ENCODE measurements at places on chromosomes 16 and 17.

- no peak for DNase-seq
These were observed 59.7 kb downstream of the HLF start for GRCh38 chr17:55324296-55324978.

GRCh38 chr17:8888704-8889302 is 21.3 kb upstream of the PIK3R6 start:
- DNase-seq, result no peak

GRCh38 chr17:27577884-27578717 is 52.9 kb upstream of the LGALS9 start:
- DNase-seq, result peak; percentile 29

DNA sequence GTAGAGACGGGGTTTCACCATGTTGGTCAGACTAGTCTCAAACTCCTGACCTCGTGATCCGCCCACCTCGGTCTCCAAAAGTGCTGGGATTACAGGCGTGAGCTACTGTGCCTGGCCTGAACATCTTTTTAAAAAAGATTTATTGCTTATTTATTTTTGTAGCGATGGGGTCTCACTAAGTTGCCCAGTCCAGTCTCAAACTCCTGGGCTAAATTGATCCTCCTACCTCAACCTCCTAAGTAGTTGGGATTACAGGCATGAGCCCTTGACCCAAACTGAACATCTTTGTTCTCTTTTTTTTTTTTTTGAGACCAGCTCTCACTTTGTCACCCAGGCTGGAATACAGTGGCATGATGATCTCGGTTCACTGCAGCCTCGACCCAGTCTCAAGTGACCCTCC is 27.5 kb downstream of the DDX19A start:
- DNase-seq, result no peak

DNA sequence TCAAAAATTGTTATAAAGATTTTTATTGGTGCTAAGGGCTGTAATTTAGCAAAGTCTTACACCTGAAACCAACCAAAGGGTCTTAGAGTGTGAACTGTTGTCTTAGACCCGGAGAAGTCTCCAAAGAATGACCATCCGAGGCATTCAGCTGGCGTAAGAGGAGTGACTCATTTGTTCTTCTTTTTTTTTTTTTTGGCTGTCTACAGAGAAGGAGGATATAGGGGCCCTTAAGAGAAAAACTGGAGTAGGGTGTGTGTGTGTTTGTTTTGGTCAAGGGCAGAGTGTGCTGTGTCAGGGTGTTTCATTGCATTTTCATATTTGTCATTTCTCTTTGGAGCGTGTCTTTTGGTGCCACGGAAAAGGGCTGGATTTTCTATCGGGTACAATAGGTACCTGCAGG is 508.0 kb downstream of the WWOX start:
- no peak for DNase-seq

GRCh38 chr16:74892574-74893461 is 92.1 kb downstream of the WDR59 start:
- DNase-seq, result peak; percentile 34

DNA sequence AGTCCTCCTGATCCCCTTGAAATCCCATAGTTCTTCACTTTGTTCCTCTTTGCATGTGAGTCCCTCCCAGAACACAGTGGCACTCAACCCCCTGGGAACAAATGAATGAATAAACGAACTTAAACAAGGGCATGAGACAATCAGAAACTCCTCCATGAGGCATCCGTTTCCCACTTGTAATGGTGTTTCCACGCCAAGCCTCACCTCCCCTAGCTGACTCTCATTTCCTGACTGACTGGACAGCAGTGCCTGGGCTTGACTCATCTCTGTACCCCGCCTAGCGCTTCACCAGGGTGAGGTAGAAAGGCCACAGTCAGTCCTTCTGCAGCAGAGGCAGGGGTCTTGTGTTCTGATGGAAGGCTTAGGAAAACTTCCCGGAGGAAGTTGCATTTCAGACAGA is 14.2 kb downstream of the KIF1C start:
- peak; percentile 66 for DNase-seq

DNA sequence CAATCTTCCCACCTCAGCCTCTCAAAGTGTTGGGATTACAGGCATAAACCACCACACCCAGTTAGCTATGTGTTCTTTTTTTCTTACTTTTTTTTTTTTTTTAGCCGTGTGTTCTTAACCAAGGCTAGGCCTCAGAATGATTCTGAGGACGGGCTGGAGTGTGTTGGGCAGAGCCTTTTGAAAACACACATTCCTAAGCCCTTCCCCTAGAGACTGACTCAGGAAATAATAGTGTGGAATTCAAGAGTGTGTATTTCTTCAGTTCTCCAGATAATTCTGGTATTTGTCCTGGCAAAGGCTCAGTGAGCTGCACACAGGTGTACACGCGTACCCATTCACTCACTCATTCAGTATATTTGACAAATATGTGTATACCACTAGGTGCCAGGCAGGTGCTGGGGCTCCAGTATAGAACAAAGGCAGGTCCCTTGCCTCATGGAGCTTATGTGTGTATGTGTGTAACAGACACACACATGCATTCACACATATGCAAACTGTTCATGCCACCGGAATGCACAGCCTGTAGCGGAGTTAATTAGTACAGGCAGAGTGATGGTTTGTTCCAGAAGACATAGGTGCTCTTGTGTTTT is 19.4 kb upstream of the NFATC3 start:
- DNase-seq, result no peak

DNA sequence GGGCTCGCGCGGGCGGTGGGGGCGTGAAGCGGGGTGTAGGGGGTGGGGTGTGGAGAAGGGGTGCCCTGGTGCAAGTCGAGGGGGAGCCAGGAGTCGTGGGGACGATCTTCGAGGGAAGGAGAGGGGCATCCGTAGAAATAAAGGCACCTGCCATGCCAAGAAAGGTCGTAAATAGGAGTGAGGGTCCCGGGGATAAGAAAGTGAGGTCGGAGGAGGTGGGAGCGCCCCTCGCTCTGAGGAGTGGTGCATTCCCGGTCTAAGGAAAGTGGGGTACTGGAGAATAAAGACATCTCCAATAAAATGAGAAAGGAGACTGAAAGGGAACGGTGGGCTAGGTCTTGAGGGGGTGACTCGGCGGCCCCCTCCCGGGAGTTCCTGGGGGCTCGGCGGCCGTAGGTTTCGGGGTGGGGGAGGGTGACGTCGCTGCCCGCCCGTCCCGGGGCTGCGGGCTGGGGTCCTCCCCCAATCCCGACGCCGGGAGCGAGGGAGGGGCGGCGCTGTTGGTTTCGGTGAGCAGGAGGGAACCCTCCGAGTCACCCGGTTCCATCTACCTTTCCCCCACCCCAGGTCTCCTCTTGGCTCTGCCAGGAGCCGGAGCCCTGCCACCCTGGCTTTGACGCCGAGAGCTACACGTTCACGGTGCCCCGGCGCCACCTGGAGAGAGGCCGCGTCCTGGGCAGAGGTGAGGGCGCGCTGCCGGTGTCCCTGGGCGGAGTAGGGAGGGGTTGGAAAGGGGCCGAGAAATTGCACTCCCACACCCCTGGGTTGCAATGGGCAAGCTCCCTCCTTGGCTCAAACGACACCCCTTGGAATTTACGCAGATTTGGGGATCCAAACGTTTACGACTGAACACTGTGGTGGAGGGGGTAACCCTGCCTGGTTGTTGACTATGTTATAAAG is 888 bp downstream of the CDH1 start:
- DNase-seq, result peak; percentile 49

GRCh38 chr17:73286863-73287296 is 24.9 kb downstream of the CDC42EP4 start:
- no peak for DNase-seq

DNA sequence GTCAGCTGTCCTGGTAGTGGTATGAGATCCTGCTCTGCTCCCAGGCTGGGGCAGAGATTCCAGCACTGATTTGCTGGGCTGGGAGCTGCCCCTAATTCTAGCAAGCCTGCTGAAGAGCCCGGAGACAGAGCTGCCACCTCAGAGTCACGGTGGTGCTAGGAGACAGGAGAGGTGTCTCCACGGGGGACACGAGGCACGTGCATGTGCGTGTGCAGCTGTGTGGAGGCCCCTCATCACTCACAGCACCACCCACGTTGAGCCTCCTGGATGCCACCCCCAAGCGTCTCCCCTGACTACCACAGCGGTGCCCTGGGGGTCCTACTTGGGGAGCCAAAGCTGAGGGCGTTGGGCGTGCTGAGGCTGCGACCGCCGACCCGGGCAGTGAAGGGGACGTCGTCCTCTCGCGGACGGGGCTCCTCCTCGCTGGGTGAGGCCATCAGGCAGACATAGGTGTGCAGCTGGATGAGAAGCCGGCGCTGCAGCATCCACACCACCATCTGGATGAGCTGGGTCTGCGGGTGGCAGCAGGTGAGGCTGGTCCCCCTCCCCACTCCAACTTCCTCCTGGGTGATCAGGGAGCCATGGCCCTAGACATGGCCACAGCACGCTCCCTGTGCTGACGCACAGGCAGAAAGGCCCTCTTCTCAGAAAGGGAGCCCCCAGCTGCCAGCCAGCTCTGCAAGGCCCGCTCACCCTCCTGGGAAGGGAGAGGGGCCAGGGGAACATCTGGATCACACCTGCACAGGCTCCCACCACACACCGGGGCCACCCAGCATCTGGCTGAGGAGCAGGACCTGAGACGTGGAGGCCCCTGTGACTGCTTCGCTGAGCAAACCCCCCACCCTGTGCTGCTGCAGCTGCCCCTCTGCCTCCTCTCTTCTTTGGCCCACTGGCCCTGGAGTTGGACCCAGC is 11.6 kb downstream of the MPG start:
- DNase-seq, result no peak

- DNase-seq, result no peak
These were observed 86.2 kb upstream of the CBX4 start for GRCh38 chr17:79925242-79925957.

GRCh38 chr16:50309527-50310307 is 43.4 kb downstream of the ADCY7 start:
- DNase-seq, result no peak

GRCh38 chr16:71460236-71460635 is 1.8 kb downstream of the ZNF23 start:
- no peak for DNase-seq

GRCh38 chr17:75475144-75475835 is 18.9 kb downstream of the TMEM94 start:
- no peak for DNase-seq

- no peak for DNase-seq
These were observed 273.4 kb downstream of the CEP112 start for GRCh38 chr17:65918500-65918899.

GRCh38 chr16:51231702-51232101 is 80.6 kb upstream of the SALL1 start:
- no peak for DNase-seq

DNA sequence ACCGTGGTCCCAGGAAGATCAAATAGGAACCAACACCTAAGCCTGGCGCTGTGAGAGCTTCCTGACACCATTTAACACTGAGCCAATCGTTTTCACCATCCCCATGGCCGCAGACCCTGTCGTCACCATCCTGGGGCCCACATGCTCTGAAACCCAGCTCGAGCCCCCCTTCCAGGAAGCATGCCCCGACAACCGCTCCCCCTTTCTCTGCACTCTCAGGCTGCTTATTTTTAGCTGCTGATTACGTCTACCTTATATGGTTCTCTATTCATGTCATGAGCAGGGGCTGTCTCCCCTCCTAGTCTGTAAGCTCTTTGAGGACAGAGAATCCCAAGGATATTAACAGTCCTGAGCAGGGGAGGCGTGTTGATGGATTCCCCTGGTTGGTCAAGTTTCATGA is 10.5 kb downstream of the SRL start:
- DNase-seq, result no peak

- DNase-seq, result no peak
These were observed 19.4 kb downstream of the UNC45B start for GRCh38 chr17:35167046-35167445.

DNA sequence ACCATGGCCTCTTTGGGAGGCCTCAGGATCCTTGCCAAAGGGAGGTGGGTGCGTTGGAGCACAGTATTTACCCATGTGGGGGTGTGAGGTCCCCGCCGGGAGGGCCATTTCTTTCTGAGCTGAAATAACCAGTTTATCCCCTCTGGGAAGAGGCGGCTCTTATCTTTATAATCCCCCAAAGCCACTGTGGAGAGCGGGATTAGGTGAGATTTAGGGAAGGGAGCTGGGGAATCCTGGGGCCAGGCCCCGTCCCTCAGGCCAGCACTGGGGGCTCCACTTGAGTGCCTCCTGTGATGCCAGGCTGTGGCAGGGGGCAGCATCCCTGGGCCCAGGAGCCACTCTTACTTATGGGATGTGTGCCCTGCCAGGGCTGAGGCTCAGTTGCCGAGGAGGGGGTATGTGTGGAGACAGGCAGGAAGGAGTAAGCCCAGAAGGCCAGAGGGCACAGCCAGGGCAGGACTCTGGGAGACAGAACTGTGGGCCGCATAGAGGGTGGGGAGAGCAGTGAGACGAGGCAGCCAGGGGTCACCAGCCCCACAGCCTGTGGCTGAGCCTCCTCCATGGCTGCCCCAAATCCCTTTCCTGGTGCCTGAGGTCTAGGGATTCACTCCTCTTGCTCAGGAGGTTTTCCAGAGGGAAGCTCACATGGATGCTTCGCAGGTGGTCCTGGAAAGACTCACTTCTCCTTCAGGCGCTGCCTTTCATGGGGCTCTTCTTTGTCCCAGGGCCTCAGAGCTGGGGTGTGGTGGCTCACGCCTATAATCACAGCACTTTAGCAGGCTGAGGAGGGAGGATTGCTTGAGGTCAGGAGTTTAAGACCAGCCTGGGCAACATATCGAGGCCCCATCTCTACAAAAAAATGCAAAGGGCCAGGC is 25.0 kb downstream of the TMEM94 start:
- no peak for DNase-seq

DNA sequence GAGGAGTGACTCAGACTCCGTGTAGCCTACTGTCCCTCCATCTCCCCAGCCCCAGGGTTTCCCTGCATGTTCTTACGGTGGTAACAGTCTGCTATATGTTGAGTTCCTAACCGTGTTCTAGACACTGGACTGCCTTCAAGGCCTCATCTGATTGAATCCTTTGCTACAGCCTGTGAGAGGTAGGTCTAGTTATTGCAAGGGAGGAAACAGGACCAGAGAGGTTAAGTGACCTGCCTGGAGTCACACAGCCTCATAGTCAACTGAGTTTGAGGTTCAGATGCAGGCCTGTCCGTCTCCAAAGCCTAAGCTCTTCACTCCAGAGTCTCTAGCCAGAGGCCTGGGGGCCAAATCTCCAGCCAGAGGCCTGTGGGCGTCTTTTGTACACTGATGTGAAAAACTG is 98.0 kb downstream of the SDR42E1 start:
- no peak for DNase-seq

GRCh38 chr17:43020789-43021740 is 1.1 kb downstream of the VAT1 start:
- DNase-seq, result peak; percentile 70

GRCh38 chr17:35568561-35568960 is 7.9 kb upstream of the SLFN14 start:
- no peak for DNase-seq

GRCh38 chr16:50313596-50314478 is 47.5 kb downstream of the ADCY7 start:
- no peak for DNase-seq

DNA sequence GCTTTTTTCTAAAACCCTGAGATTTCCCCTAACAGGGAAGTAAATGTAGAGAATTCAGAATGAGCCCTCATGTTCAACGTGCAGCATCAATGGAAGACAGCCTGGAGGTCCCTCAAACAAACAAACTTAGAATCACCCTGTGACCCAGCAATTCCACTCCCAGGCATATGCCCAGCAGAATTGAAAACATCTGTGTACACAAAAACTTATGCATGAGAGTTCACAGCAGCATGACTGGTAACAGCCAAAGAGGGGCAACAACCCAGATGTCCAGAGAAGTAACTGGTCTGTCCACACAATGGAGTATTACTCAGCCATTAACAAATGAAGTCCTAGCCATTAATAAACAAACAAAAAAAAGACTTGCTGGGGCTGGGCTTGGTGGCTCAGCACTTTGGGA is 252.7 kb downstream of the PARN start:
- DNase-seq, result no peak

- DNase-seq, result no peak
These were observed 19.8 kb upstream of the G6PC1 start for GRCh38 chr17:42880776-42881310.

- DNase-seq, result no peak
These were observed 21.4 kb downstream of the MMP15 start for GRCh38 chr16:58046936-58047335.

Data from GM20000 (cell line).